ENCODE measurements at places on chromosomes 13 and 19.

GRCh38 chr19:16585808-16586476 is 13.7 kb upstream of the SLC35E1 start:
- peak; percentile 54 for DNase-seq

DNA sequence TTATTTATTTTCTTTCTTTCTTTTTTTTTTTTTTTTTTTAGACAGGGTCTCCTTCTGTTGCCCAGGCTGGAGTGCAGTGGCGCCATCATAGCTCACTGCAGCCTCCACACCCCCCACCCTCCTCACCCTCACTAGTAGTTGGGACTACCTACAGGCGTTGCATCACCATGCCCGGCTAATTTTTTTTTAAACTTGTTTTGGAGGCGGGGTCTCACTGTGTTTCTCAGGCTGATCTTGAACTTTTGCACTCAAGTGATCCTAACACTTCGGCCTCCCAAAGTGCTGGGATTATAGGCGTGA is 33.6 kb downstream of the GJA3 start:
- no peak for DNase-seq

DNA sequence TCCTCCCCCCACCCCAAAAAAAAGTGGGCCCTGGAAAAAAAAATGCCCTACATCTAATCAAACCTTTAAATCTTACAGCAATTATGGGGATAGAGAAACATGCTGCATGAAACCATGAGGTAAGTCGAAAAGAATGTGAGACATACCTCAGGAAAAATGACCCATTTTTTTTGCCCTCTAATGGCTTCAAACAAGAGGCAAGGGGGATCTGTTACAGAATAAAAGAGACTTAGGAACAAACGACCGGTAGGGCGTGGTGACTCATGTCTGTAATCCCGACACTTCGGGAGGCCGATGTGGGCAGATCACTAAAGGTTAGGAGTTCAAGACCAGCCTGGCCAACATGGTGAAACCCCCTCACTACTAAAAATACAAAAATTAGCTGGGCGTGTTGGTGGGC is 8.4 kb downstream of the RGL3 start:
- no peak for DNase-seq

GRCh38 chr13:59677966-59678814 is 485.5 kb downstream of the DIAPH3 start:
- DNase-seq = peak; percentile 46

Measured in CD4-positive, alpha-beta T cell treated with Interleukin-12 subunit alpha and Interleukin-12 subunit beta, for 1 hour (primary cell).